Aorta (tissue), 5 donors: ENCODE measurements at places on chromosomes 3 and 15. TPM values are rescaled to one million over a fixed set of nuclear protein-coding genes. Genes with fewer than 3 reads are reported as not detected.

GRCh38 chr15:31278544-31279220 lies 48.0 kb upstream of the KLF13 start:
- peak; percentile 42 for DNase-seq

GRCh38 chr3:17544632-17545031 lies 197.8 kb downstream of the TBC1D5 start:
- DNase-seq, result no peak

GRCh38 chr15:63448266-63448665 lies 56.1 kb upstream of the USP3 start:
- DNase-seq, result no peak

GRCh38 chr15:74263466-74263865 lies 27.3 kb downstream of the CCDC33 start:
- no peak for DNase-seq

- no peak for DNase-seq
Observed at GRCh38 chr15:41502795-41503668, 9.4 kb downstream of the ITPKA start.

GRCh38 chr3:12478326-12478725 lies 6.0 kb upstream of the TSEN2 start:
- DNase-seq, result no peak

DNA sequence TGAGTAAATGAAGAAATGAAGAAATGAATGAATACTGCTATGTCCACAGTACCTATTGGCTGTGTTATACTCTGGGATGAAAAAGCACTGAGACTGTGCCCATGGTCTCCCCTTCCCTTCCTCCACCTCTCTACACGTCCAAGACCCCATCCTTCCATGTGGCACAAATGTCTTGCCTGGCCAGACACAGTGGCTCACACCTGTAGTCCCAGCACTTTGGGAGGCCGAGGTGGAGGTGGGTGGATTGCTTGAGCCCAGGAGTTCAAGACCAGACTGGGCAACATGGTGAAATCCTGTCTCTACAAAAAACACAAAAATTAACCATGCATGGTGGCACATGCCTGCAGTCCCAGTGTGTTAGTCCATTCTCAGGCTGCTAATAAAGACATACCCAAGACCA lies 200.1 kb downstream of the FAM43A start:
- no peak for DNase-seq

COL7A1 gene
- total RNA-seq, result 5.4 TPM

DNA sequence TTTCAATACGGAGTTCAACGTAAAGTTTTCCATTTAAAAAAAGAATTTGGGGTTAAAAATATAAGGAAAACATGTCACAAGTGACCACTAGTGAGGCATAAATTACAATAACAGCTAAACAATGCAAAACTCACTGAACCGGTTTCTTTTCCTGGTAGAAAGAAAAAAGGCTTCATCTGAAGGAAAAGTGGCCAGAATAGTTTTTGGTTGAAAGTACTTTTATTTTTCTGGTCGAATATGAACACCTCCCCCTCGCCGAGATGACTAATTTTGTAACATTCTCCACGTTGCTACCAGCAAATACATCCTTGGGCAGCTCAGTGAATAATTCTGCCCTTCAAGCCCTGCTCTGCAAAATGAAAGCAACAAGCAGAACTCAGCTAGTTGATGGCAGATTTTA lies 3.9 kb upstream of the SRGAP3 start:
- DNase-seq, result no peak

IMPG2 gene
- 0.39 TPM for total RNA-seq

DNA sequence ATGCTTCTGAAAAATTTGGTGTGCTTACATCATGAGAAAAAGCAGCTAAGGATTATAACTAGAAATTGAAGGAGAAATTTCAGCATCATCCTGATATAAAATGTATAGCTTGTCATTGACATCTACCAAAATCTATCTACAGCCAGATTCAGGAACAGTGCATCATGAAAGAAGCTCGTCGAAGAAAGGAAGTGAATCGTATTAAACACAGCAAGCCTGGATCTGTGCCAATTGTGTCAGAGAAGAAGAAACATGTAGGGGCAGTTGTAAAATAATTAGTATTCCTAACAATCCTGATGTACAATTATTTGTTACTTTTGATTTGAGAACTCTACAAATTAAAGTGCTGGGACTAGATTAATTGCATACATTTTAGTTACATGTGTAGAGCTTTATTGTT lies 37.2 kb downstream of the AP4E1 start:
- no peak for DNase-seq

GRCh38 chr3:124829819-124830554 lies 57.2 kb downstream of the ITGB5 start:
- no peak for DNase-seq

DNA sequence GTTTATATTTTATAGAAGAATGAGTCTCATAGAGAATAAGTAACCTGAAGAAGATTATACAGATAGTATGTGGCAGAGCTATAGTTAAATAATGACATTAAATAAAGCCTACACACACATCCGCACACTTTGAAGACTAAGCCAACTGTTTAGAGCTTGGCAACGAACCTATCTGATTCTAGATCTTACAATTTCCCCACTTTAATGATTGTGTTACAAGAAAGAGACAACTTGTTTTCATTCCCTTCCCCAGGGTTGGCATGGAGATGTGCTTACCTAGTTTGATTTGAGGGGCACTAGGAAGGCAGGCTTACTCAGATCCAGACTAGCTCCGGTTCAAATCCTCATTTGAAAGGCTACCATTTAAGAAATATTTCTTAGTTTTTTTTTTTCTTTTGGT lies 61.9 kb upstream of the CBLB start:
- no peak for DNase-seq

DNA sequence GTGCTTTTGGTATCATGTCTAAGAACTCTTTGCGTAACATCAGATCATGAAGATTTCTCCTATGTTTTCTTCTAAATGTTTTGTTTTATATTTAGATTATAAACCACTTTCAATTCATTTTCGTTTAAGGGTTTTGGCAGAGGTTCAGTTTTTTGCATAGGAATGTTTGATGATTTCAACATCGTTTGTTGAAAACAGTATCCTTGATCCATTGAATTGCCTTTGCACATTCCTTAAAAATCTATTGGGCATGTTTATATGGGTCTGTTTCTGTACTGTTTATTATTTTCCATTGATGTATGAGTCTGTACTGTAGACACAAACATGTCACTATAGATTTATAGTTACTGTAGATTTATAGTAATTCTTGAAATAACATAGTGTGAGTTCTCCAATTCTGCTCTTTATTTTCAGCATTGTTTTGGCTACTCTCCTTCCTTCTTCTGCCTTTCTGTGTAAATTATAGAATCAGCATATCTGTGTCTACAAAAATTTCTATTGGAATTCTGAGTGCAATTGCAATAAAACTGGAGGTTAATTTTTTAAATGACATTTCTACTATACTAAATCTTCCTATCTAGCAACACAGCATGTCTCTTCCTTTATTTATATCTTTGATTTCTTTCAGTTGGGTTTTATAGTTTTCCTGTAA lies 374.0 kb downstream of the SV2B start:
- no peak for DNase-seq

DNA sequence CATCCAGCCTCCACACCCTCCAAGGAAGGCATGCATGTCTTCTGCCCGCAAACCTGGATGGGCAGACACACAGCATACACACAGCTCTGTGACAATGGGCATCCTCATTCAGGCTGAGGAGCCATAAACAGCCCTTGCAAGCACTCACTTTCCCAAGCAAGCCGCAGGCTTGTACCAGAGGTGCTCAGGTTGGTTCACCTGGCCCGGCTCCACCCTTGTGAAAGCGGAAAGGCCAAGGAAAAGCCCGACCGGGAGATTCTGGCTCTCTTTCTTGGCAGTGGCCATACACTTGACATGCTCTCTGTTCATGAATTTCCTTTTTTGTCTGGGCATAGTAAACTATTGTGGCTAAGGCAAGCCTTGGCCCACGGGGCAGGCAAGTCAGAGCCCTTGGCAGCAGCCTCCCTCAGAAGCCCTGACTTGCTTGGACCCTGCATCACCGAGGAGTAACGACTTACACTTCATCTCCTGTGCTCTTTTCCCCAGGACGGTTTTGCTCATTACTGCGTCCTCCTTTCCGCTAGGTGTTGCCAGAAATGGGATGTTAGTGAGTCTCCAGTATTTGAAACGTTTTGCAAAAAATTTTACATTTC lies 74.6 kb upstream of the BNC1 start:
- DNase-seq, result no peak

CALML4 gene
- total RNA-seq, result 4.0 TPM

- no peak for DNase-seq
Observed at GRCh38 chr3:43854283-43854682, 163.5 kb downstream of the ABHD5 start.

GRCh38 chr3:47870702-47871260 lies 67.8 kb downstream of the DHX30 start:
- DNase-seq, result peak; percentile 15

FAM81A gene
- total RNA-seq, result 1.2 TPM

DNA sequence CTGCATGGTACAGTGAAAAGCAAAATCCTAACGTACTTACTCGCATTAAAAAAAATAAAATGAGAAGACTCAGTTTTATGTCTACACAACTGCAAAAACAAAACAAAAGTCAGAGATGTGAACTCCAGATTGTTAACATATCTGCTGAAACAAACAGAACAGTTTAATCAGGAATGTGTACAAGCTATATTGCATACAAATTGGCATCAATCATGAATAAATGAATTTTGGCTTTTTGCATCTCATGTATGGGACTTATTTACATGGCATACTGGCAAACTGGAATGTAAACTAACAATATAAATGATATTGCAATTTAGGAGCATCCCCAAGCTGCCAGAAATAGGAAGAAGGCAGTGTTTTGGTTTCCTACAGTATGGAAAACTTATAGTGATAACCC lies 79.6 kb upstream of the NSMCE3 start:
- no peak for DNase-seq

DNA sequence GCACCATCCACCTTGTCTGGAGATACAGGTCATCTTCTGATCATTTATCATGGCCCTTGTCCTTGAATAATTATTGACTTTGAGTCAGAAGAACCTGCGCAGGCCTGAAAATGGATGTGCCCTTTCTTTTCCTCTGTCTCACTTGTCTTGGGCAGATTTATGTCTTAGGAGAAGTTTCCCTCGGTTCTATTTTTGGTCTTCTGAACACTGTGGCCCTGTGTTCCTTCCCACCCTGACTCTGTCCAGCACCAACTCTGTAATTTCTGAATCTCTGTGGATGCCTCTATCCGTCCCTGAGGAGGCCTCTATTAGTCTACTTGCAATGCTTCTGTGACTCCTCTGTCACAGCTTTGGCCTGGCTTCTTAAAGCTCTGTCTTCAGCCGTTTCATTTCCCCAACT lies 680.8 kb upstream of the CFAP20DC start:
- DNase-seq, result no peak

- DNase-seq, result no peak
Observed at GRCh38 chr15:79513940-79514339, 81.8 kb downstream of the MINAR1 start.

DNA sequence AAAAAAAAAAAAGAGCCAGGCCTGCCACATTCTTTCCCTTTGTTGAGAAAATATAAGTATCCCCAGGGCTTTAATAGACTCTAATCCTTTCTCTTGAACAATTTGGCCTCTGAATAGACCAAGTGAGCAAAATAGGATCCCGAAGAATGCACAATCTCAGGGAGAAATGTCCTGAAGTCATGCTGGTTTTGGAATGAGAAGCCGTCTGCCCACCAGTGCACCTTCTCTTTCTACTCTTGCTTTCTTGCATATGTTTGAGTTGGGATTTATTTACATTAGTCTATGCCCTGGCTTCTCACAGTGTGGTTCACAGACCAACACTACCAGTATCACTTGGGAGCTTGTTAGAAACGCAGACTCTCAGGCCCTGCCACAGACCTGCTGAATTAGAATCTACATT lies 153.0 kb downstream of the ZNF621 start:
- DNase-seq, result no peak

DNA sequence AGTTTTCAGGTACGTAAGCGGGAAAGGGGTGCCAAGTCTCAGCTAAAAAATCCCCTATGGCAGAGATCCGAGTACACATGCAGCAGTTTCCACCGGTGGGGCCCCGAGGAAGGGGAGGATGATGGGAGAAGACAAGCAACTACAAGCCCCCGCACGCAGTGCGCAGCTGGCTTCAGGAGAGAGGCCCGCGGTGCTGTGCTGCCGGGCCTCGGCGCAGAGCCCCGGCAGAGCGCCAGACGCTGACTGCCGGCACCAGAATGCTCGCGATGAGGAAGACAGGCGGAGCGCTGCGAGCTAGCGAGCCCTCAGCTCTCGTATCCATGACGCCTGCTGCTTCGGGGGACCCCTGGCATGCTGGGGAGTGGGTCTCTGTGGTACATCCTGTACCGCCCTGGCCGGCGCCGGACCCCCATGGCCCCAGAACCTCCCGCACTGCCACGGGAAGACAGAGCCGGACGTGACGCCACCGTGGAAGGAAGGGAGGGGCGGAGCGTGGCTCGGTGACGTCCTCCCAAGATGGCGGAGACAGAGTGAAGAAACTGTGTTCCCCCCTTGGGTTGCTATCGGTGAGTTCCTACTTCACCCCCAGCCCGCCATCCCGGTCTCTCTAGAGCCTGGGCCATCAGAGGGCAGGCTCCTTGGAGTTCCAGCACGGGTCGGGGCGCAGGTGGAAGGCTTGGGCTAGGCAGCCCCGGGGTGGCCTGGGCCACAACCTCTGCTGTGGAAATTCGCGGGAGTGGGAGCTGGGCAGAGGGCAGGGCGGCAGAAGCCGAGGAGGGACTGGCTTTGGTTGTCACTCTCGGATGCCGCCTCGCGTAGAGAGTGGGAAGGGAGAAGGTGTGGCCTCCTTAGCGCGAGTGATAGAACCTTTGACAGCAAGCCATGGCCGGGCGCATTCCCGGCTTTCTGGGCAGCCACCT lies at the start of gene MYNN:
MYNN (plus strand) TSS at position 500 of the 920 bp plus-strand sequence. CDS start 900 bp downstream, outside the sequence.
- peak; percentile 97 for DNase-seq

GRCh38 chr15:49832511-49832910 lies 211.7 kb downstream of the DTWD1 start:
- DNase-seq, result no peak

GRCh38 chr15:92662762-92663161 lies 7.2 kb upstream of the FAM174B start:
- no peak for DNase-seq

C3orf85 gene
- not detected for total RNA-seq

DNA sequence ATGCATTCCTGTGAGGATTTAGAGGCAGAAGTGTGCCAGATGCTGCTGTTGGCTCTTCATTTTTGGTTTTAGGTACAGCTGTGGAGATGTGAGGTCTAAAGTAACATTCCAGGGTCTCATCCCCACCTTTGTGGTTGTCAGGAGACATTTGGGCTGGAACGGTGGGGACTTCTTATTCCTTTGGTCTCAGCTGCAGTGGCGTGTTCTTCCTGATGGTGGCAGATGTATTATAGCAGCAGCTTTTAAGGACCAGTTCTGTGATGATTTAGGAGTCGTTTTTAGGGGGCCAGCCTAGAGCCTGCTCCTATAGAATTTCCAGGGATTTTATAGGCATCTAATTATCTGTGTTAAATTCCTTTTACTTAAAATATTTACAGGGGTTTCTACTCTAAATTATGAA lies 221.0 kb upstream of the EOMES start:
- DNase-seq, result no peak

GRCh38 chr3:171871392-171872274 lies 28.5 kb downstream of the TMEM212 start:
- no peak for DNase-seq

DNA sequence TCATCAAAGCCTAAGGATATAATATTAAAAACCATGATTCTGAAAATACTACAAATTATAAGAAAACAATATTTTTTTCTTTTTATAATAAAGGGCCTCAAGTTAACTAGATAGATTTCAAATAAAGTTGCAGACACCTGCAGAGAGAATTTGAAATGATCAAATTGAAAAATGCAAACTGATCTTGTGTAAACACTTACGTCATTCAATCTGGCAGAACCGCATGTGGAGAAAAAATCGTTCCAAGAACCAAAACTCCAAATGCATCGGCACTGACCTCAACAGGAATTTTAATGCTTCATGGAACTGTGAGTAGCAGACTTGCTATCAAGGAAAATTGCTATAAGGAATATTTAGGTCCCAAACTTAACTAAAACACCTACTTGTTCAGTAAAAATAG lies 17.2 kb downstream of the CPA3 start:
- no peak for DNase-seq
